ENCODE measurements at places on chromosomes 13 and 19. TPM values are rescaled to one million over a fixed set of nuclear protein-coding genes. Genes with fewer than 3 reads are reported as not detected.

KIR3DL1 gene
- not detected for total RNA-seq

PRR19 gene
- 4.7 TPM for total RNA-seq

ZNF470 gene
- not detected for total RNA-seq

SH2D3A gene
- 119 TPM for total RNA-seq

CLEC11A gene
- total RNA-seq, result 4.0 TPM

HSD11B1L gene
- total RNA-seq, result 4.1 TPM

GRCh38 chr19:35220315-35220921 is 8.1 kb downstream of the FAM187B start:
- DNase-seq, result no peak

DNA sequence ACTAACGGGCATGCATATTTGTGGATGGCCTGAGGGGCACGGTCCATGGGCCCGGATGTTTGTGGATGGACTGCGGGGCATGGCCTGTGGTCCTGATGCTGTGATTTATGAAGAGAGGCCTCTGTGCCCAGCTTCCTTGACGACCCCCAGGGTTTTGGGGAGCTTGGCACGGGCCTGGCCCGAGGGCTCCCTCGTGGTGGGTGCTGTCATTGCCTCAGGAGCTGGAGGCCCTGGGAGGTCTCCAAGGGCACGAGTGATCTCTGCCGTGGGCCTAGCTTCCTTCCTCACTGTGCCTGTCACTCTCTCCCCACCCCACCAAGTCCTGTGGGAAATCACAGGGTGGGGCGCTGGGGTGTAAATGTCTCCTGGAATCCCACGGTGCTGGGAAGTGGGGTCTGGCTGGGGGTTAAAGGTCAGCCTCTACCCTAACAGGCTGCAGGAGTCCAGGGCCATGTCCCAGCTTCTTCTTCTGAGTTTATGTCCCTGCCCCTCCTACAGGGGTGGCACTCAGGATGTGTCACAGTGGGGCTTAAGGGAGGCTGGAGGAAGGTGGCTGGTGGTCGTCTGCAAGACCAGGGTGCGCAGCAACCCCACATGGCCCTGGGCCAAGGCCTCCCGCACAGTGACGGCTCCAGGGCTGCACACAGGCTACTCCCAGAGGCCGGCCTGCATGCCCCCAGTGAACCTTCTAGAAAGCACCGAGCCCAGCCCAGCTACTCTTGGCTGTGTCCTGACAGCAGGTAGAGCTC is 27.6 kb upstream of the RANBP3 start:
- no peak for DNase-seq

GRCh38 chr13:33677215-33677614 is 140.7 kb upstream of the RFC3 start:
- DNase-seq, result no peak

- DNase-seq, result peak; percentile 99
Observed at GRCh38 chr19:55216461-55217198, 7.3 kb upstream of the PTPRH start.

- DNase-seq, result no peak
Observed at GRCh38 chr19:13072188-13072908, 30.3 kb downstream of the LYL1 start.

- DNase-seq, result no peak
Observed at GRCh38 chr19:9953802-9954542, 17.7 kb upstream of the OLFM2 start.

GRCh38 chr13:99211421-99212035 is 10.9 kb downstream of the UBAC2 start:
- no peak for DNase-seq

All from HT-29 (cell line).